NCI-H1048 (cell line): ENCODE measurements at places on chromosomes 13 and 19.

DNA sequence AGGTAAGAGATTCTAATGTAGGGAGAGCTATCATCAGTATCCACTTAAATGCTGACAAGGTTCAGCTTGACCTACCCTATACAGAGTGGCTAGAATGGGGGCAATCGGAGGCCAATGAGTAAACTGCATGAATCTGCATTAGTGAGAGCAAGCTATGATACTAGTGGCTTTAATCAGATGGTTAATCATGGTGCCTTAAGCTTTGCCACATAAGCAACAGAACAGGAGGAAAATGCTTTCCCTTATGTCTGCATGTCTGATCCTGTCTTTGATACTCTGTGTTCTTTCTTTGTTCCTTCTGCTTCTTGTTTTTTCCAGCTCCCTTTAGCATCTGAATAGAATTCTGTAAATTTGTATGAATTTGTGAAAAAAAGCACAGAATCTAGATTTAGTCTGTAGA is 91.1 kb downstream of the WDFY2 start:
- no peak for DNase-seq

DNA sequence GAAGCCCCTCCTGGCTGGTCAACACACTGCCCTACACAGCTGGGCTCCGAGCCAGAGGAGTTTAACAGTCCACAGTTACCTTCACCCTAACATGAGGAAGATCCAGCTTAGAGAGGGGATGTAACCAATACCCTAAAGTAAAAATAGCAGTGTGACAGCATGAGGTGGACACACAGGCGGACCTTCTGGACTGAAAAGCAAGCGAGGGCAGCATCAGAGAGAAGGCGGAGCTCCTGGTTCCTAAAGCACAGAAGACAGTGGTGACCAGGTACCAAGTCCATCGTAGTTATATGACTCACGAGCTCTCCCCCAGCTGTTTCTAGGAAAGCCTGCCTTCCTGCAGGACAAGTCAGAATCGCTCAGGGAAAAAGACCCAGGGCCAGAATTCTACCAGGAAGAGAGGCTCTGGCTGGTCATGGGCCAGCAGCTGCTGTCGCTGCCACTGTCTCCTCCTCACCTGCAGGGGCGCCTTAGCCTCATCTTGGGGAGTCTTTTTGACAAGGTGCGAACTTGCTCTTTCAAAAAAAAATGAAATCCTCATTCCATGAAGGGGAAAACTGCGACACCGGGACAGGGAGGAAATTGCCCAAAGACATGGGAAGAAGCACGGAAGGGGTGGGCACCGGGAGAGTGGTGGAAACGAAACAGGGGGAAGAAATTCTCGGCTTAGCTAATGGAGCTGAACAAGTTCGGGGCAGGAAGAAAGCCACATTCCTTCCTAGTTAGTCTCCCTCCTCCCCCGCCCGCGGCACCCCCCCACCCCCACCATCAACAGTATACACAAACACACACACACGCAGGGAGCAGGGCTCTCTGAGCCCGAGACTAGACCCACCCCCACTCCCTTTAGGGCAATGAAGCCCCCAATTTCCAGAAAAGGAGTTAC is 1.7 kb downstream of the ELL start:
- no peak for DNase-seq

- DNase-seq, result no peak
Measured at GRCh38 chr19:46513461-46514236, 18.0 kb upstream of the PNMA8B start.

GRCh38 chr19:33826521-33826920 is 29.9 kb downstream of the KCTD15 start:
- DNase-seq, result no peak

DNA sequence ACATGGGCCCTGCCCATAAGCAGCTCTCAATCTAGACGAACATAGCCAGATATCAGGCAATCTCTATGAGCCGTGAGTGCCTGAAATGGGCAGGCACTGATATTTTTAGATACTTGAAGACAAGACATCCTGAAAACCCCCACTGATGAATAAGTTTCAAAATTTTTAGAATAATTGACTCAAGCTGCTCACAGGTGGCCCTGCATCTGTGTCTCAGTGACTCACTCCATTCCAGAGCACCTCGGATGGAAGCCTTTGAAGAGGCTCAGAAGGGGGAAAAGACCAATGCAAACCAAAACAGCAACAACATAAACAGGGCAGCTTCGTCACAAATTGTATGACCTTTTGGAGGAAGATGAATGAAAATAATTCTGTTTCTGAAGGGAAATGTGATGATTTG is 42.8 kb upstream of the SLC46A3 start:
- DNase-seq, result no peak

DNA sequence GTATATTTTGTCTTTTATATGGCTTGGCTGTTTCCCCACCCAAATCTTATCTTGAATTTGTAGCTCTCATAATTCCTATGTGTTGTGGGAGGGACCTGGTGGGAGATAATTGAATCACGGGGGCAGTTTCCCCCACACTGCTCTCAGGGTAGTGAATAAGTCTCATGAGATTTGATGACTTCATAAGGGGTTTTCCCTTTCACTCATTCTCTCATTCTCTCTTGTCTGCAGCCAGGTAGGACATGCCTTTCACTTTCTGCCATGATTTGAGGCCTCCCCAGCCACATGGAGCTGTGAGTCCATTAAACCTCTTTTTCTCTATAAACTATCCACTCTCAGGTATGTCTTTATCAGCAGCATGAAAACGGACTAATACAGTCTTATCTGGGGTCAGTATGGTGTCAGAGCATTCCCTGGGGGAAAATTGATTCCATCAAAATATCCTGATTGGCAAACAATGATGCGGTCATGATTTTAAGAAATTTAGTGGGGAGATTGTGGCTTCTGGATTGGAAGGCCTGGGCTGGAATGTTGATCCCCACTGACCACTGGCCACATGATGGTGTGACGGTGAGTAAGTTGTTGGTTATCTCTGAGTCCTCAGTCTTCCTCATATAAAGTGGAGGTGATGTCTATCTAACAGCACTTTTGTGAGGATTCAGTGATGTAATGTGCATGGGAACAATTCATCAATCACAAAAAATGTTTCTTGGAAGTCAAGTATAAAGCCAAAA is 27.5 kb upstream of the ANKRD10 start:
- no peak for DNase-seq

DNA sequence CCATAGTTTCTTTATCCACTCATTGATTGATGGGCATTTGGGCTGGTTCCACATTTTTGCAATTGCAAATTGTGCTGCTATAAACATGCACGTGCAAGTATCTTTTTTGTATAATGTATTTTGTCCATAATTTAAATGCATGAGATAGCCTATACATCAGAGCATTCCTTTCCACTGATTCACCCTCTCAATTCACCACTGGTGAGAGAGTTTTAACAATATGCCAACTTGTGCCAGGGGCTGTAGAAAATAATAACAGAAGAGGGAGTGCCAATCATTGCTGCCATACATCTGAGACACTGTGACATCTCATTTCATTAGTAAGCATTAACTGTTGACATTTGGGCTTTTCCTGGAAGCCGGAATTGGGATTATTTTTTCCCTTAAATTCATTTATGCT is 125.1 kb downstream of the RAP2A start:
- no peak for DNase-seq

DNA sequence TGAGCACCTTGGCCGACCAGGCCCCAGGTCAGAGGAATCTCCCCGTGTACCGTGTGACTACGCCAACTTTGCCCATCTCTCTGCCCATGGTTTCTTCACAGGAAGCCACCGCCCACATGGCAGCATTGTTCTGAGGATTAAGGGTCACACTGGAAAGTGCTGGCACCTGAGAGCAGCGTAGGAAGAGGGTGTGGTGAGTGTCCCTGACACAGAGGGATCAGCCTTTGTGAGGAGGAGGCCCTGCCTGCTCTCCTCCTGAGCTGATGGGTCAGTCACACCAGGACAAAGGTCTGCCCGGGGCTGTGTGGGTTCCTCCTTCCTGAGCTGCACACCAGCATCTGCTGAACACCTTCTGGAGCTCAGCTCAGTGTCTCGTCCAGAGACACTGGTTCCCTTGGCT is 32.2 kb upstream of the SLC15A1 start:
- DNase-seq, result no peak

DNA sequence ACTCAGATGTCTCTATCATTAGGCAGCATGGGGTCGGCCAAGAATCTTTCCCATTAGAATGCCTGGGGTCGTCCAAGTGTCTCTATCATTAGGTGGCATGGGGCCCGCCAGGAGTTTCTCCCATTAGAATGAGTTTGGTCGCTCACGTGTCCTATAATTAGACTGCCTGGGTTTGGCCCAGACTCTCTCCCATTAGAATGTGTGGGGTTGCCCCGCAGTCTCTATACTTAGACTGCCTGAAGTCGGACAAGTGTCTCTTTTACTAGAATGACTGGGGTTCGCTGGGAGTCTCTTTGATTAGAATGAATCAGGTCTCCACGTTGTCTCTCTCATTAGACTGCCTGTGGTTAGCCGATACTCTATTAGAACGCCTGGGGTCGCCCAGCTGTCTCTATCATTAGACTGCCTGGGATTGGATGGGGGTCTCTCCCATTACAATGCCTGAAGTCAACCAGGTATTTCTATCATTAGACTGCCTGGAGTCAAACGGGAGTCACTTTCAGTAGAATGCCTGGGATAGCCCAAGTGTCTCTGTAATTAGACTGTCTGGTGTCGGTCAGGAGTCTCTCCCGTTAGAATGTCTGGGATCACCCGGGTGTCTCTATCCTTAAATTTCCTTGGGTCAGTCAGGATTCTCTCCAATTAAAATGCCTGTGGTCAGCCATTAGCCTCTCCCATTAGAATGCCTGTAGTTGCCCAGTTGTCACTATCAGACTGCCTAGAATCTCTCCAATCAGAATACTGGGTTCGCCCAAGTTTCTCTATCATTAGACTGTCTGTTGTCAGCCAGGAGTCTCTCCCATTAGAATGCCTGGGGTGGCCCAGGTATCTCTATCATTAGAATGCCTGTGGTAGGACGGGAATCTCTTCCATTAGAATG is 1454.1 kb downstream of the UQCRFS1 start:
- DNase-seq, result no peak

- no peak for DNase-seq
Measured at GRCh38 chr13:51781246-51782022, 22.5 kb downstream of the DHRS12 start.

GRCh38 chr19:6761053-6761676 is 6.1 kb downstream of the SH2D3A start:
- DNase-seq, result no peak

GRCh38 chr13:93767917-93768409 is 541.4 kb downstream of the GPC6 start:
- no peak for DNase-seq

- DNase-seq, result no peak
Measured at GRCh38 chr13:78102121-78102677, 183.6 kb upstream of the EDNRB start.

GRCh38 chr19:21117041-21117907 is 24.6 kb upstream of the ZNF431 start:
- no peak for DNase-seq

DNA sequence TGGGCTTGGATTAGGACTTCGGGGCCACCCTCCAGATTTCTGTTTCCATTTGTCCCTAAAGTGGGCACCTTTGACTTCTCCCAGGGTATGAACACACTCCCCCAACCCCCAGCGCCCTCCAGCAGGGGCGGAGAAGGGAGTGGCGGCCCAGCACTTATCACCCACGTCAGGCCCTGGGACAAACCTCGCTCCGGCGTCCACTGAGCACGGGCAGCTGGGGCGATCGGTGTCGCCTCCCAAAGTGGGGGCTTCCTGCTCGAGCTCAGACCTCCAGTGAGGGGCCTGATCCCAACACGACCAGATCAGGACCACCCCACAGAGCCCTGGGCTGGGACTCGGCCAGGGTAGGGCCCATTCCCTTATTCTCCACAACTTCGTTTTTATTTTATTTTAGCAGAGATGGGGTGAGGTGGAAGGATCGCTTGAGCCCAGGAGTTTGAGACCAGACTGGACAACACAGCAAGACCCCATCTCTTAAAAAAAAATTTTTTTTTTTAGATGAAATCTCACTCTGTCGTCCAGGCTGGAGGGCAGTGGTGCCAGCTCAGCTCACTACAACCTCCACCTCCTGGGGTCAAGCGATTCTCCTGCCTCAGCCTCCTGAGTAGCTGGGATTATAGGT is 3.7 kb upstream of the TCF3 start:
- DNase-seq, result no peak

- peak; percentile 34 for DNase-seq
Measured at GRCh38 chr19:1173845-1174809, at the start of gene SBNO2. TSS of gene SBNO2 (minus strand) at chr19:1174268. CDS start at chr19:1154276, 19,992 bp downstream.

DNA sequence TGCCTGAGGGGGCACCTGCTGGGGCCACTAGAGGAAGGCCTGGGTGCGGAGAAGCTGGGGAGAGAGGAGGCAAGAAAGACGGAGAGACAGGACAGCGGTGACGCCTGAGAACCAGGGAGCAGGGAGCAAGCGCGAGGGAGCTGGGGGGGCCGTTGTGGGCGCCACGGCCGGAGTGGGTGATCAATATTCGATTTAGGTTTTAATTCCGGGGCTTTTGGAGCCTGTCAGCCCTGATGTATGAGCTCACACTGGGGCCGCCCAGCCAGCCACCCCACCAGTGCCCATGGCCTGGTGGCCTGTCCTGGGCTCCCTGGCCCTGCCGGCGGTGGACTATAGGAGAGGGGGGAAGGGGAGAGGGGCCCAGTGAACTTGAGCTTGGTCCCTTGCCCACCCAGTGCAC is 8.7 kb upstream of the ERFL start:
- no peak for DNase-seq

- no peak for DNase-seq
Measured at GRCh38 chr19:38830039-38830733, 1.4 kb downstream of the ECH1 start.

GRCh38 chr13:83100237-83100636 is 782.0 kb downstream of the SLITRK1 start:
- DNase-seq, result no peak

DNA sequence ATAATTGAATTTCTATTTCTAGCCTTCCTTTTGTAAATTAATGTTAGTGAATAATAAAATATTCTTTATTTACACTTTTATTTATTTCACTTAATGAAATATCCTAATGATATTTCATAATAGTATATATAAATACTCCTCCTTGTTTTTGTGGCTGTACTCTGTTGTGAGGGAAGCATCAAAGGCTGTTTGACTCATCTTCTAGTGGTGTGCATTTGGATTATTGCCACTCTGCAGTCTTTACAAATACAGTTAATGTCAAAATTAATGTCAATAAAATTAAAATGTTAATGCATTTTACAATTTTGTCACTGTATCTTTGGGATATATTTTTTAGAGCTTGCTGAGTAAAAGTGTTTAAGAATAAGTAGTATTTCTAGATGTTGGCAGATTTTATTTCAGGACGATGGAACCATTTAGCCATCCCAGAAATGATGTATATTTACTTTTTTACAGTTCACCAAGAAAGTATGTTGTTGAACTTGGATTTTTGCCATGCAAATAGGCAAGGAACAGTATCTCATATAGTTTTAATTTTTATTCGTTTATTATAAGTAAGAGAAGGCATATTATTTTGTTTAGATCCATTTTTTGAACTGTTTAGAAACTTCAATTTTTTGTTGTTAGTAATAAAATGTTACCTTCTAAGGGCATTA is 281.2 kb upstream of the SLITRK6 start:
- DNase-seq, result no peak

GRCh38 chr13:44912278-44913016 is 76.8 kb downstream of the NUFIP1 start:
- no peak for DNase-seq

- no peak for DNase-seq
Measured at GRCh38 chr13:85675151-85675907, 123.9 kb downstream of the SLITRK6 start.
